NCI-H1694 (cell line): ENCODE measurements at places on chromosomes 1 and 21.

DNA sequence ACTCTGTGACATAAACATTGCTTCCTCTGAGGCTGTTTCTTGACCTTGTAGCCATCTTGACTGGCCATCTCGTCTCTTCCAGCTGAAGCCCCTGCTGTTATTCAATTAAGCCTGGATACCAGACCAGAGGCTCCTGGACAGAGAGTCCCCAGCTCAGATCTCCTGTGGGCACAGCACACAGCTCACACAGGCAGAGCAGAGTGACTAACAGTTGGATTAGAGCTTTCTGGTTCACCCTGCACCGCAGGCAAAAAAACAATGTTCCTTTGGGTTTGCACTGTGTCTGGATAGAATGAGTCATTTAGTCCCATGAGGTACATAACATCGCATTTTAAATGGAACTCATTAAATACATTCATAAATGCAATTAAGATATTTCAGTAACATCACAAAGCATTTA, 33.4 kb upstream of the USH2A start:
- DNase-seq: no peak

GRCh38 chr1:56064705-56065104, 514.7 kb downstream of the PLPP3 start:
- no peak for DNase-seq

- no peak for DNase-seq
These were observed 25.4 kb downstream of the SYT6 start for GRCh38 chr1:114128293-114128692.

GRCh38 chr1:217626321-217626720, 4.6 kb downstream of the GPATCH2 start:
- no peak for DNase-seq

GRCh38 chr1:6491480-6491962, at the start of gene PLEKHG5:
Gene PLEKHG5 (minus strand): TSS chr1:6491667. CDS start chr1:6477571, 14,096 bp downstream.
- DNase-seq: no peak

- no peak for DNase-seq
These were observed 47.4 kb downstream of the CAPZB start for GRCh38 chr1:19437891-19438294.

GRCh38 chr1:26084844-26085243, 17.4 kb upstream of the TRIM63 start:
- DNase-seq: no peak

- DNase-seq: no peak
These were observed 27.4 kb upstream of the TBX15 start for GRCh38 chr1:119015547-119015946.

- DNase-seq: no peak
These were observed 1.4 kb downstream of the TIPRL start for GRCh38 chr1:168180148-168180524.
